ENCODE measurements at places on chromosomes 7 and 10.
A peak's percentile ranks its signal among the peaks of the same experiment; 100 is the strongest.

- DNase-seq, result no peak
Observed at GRCh38 chr7:17915796-17916195, 24.5 kb downstream of the SNX13 start.

GRCh38 chr10:91024541-91024940 lies 103.7 kb upstream of the ANKRD1 start:
- DNase-seq, result no peak

DNA sequence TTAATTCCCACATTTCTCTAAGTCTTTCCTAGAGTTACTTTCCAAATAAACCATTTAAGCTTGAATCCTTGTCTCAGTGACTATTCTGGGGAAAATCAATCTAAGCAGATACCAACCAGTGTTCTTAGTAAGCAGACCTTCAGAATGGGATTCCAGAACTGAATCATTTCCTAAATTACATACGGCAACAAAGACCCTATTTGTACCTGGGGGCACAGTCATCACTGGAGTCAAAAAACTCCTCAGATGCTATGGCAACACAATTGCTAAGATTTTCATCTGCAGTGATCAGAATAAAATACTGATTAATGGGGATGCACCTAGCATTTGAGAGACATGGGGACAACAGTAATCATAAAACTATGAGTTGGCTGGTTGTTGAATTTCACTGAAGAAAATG lies 284.7 kb upstream of the HGF start:
- no peak for DNase-seq

- no peak for DNase-seq
Observed at GRCh38 chr7:113044394-113044793, 42.2 kb downstream of the GPR85 start.

DNA sequence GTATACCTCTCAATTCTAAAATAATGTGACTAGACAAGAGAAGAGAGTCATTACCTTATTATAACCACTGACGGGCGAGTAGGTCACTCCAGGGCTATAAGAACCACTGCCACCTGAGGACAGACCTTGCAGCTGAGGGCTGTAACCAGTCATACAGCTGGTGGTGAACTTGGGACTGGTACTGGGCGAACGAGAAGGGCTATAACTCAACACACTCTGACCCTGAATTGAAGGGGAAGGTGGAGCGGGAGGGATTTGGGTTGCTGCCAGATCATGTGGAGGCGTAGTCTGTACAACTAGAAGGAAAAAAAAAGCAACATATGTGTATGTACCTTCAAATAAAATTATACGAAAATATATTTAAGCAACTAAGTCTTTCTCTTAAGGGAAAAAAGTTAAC lies 3.4 kb downstream of the TMEM209 start:
- no peak for DNase-seq

DNA sequence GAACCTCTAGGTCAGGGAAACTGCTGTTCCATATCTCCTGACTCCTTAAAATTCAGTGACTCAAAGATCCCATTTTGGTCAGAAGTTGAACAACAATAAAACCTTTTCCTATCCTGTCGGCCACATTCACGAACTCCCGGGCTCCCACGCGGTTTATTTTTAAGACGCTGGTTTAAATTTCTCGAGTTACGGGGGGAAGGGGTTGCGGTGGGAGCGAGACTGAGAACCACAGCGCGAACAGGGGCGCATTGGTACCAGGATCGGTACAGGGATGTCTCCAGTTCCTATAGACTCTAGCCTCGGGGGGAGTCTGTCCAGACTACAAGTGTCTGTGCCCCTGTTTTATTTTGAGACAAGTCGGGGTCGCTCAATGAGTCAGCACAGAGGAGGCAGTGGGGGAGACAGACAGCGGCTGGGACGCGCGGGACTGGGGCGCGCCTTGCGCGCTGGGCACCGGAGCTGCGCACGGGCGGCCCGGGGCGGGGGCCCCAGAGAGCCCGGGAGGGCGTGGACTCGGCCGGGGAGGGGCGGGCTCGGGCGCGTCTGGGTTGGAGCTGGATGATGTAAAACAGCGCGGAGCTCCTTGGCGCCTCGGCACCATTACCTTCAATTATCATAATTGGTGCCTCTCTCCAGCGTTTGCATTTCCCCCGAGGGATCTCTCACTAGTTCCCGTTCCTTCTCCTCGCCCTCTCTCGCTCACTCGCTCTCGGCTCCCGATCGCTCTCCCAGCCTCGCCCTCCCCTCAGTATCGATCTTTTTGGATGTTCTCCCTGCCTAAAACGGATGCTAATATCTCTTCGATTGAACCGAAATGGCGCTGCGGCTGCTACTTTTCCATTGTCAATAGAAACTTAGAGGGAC lies 8.7 kb upstream of the BAMBI start:
- DNase-seq, result no peak

DNA sequence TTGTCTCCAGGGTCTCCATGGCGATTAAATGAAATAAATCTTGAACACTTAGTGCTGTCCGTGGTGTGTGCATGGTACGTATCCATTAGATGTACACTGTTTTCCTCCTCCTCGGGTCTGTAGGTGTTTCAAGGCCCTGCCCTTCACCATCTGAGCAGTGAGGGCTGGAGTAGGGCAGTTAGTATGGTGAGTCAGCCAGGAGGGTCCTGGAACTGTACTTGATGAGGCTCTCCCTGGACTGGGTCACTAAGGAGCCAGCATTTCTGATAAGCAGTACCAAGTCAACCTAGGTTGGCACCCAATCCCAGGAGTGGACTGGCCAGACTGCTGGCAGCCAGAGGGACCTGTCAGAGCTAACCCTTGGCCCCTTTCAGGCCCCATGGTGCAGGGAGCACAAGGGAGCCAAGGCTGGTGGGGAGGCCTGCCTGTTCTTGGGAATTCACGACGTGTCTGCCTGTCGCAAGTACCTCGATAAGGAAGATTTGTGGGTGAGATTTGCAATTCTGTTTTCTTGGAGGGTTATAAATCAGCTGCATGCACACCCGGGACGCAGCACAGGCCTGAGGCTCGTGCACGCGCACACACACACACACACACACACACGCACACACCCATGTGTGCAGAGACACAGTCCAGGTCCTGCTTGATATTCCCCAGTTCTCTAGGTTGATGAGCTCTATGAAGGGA lies 114.2 kb downstream of the ZMIZ1 start:
- DNase-seq, result no peak

- DNase-seq, result no peak
Observed at GRCh38 chr10:92316610-92317009, 25.6 kb downstream of the MARCHF5 start.

DNA sequence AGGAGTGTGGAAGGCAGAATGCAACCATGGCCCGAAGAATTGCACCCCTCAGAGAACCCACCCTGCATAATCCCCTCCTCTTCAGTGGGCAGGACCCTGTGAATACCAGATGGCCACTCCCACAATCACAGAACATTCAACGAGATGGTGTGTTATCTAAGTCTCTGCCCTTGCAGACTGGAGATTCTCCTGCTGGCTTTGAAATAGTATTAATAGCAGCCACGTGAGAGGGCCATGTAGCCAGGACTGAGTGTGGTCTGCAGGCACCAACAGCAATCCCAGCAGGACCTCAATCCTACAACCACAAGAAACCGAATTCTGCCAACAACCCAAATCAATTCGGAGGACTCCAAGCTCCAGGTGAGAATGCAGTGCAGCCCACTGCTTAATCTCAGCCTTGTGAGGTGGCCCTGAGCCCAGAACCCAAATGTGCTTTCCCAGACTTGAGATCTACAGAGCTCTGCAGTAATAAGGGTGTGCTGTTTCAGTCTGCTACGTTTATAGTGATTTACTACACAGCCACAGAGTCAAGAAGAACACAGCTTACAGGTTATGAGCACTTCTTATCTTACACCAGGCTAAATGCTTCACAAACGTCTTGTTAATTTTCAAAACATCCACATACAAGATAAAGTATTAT lies 72.1 kb downstream of the VOPP1 start:
- DNase-seq, result no peak

DNA sequence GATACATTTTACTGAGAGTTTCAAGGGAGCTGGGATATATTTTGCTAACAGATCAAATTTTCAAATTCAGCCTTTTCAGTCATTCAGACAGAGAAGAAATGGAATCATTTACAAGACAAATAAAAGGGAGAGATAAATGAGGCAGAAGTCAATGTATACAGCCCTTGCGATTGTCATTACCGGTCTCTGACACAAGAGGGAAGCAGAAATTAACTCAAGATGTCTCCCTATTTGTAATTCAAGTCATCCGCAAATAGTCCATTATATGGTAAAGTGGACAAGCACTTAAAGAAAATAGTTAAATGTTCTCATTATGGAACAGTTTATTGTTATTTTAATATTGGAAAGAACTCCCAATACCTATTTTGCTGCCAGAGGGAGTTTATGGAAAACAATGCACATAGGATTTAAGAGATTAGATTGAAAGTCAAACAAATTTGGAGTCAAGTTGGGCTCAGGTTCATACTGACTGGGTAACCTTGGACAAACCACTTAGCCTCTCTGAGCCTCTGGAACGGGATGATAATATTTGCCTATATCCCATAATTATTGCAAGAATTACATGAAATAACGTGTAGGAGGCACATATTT lies 89.3 kb upstream of the PRKCQ start:
- peak; percentile 32 for DNase-seq

- DNase-seq, result no peak
Observed at GRCh38 chr7:36726311-36726710, 2.0 kb upstream of the AOAH start.

DNA sequence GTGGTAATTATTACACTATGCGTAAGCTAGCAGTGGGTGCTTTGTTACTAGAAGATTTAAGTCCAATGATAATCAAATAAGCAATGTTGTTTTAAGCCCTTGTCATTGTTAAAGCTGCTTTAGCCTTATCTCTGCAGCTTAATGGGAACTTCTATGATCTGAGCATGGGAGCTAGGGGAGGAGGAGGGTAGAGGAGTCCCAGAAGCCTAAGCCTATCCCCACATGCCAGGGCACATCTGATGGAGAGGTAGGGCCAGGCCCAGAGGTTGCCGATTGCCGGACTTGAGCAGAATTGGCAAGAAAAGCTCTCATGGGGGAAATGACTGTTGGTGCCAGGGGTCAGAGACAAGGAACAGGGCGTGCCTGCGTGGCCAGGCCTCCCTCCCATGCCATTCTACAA lies 13.4 kb downstream of the CUBN start:
- DNase-seq, result no peak

DNA sequence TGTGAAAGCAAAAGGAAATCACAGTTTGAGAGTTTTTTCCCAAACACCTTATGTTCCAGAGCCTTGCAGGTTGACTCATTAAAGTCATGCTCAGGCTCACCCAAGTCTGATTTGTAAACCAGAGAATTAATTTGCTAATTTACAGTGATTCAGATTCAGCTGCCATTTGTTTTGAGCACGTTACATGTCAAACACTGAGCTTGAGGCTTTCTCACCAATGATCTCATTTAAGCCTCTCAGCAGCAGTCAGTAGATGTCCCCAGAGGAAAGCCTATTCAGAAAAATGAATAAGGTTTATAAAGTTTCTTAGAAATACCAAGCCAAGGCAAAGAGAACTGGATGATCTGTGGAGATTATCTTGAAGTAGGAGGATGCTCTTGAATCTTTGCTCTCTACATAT lies 420.4 kb downstream of the HTR7 start:
- no peak for DNase-seq

- peak; percentile 11 for DNase-seq
Observed at GRCh38 chr7:135939261-135939812, 37.8 kb downstream of the MTPN start.

GRCh38 chr10:72087392-72087968 lies 871 bp downstream of the SPOCK2 start:
- peak; percentile 65 for DNase-seq

GRCh38 chr7:84200859-84201258 lies 6.3 kb upstream of the SEMA3A start:
- no peak for DNase-seq

- no peak for DNase-seq
Observed at GRCh38 chr7:74043523-74043951, 15.6 kb downstream of the ELN start.

DNA sequence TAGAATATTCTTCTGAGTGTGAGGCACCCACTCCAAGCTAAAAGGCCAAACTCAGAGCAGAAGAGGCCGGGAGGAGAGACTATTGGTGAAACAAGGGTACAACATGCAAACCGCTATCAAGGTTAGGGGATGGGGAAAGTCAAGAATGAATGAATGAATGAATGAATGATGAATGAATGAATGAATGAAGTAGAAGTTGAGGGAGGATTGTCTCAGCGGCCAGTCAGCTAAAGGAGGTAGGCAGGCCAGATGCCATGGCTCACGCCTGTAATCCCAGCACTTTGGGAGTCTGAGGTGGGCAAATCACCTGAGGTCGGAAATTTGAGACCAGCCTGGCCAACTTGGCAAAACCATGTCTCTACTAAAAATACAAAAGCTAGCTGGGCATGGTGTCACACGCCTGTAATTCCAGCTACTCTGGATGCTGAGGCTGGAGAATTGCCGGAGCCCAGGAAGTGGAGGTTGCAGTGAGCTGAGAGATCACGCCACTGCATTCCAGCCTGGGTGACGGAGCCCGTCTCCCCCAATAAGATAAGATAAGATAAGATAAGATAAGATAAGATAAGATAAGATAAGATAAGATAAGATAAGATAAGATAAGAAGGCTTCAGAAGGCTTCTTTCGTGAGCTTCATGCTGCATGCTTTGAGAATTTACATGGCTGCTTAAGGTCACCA lies 250.8 kb downstream of the CCDC3 start:
- DNase-seq, result no peak

GRCh38 chr10:59018977-59019376 lies 157.5 kb upstream of the PHYHIPL start:
- no peak for DNase-seq

DNA sequence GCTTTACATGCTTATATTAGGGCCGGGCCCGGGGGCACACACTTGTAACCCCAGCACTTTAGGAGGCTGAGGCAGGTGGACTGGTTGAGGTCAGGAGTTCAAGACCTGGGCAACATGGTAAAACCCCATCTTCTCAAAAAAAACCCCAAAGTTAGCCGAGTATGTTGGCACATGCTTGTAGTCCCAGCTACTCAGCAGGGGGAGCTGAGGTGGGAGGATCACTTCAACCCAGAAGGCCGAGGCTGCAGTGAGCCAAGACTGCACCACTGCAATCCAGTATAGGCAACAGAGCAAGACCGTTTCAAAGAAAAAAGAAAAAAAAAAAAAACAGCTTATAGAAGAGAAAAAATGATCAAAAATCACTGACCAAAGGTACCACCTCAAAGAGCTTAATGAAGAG lies 63.1 kb downstream of the AMZ1 start:
- no peak for DNase-seq

GRCh38 chr10:46026106-46026505 lies 4.3 kb downstream of the NCOA4 start:
- DNase-seq, result no peak

GRCh38 chr7:36305226-36305625 lies 84.4 kb upstream of the ANLN start:
- no peak for DNase-seq

- DNase-seq, result no peak
Observed at GRCh38 chr10:7417103-7417623, 6.3 kb upstream of the SFMBT2 start.

- DNase-seq, result no peak
Observed at GRCh38 chr7:45447296-45447695, 126.9 kb upstream of the ADCY1 start.

DNA sequence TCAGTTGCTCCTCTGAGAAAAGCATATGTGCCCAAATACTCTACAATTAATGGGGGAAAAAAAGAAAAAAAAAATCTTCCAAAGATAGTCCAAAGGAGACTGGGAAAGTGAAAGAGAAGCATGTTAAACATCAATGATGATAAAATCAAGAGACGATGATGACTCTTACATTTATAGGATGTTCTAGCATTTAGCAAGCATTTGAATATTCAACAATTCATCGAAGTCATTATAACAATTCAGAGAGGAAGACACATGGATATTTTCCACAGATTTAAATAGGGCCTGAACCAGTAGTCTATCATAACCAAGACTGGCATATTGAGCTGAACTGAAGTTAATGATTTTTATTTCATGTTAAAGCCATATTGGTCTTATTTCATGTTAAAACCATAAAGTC lies 528.4 kb downstream of the INHBA start:
- no peak for DNase-seq
